Fibroblast of pulmonary artery (primary cell): ENCODE measurements at places on chromosomes 16 and 17.

GRCh38 chr17:66790501-66791061 is 44.3 kb upstream of the CACNG5 start:
- no peak for DNase-seq

DNA sequence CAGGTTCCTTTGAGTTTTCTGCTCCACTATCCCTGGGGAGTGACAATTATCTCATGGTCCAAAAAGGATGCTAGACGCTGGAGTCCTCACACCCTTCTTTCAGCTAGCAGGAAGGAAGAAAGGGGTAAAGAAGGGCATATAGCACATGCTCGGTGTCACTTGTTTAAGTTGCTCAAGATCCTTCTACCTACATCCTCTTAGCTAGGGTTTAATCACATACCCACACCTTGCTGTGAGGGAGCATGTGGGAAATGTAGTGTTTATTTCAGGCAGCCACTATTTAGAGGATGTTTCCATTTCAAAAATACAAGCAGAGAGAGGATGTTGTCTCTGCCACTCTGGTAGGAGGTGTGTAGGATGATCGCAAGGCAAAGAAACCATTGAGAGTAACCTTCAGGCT is 4.5 kb downstream of the PRKCB start:
- no peak for DNase-seq

- no peak for DNase-seq
These were observed 287.8 kb downstream of the SOX9 start for GRCh38 chr17:72408641-72409040.

- peak; percentile 50 for DNase-seq
These were observed 13.5 kb upstream of the SMIM5 start for GRCh38 chr17:75619506-75620431.

GRCh38 chr17:3613124-3613523 is 3.9 kb upstream of the TRPV1 start:
- no peak for DNase-seq

DNA sequence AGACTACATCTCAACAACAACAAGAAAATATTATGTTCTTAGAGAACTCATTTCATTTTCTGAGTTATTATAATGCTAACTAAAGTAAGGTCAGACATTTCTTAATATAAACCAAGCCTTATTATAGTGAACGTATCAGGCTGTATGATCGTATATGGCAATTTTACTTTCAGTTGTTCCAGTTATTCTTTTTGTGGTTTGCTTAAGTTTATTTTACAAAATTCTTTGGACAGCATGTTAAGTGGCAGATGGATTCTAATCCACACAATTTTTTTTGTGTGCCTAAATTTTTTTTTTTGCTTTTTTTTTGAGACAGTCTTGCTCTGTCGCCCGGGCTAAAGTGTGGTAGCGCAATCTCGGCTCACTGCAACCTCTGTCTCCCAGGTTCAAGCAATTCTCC is 59.0 kb downstream of the VMP1 start:
- no peak for DNase-seq

- no peak for DNase-seq
These were observed 41.6 kb downstream of the EPN2 start for GRCh38 chr17:19278729-19279128.

GRCh38 chr16:64580558-64580957 is 541.3 kb downstream of the CDH11 start:
- DNase-seq, result no peak

- no peak for DNase-seq
These were observed 615 bp downstream of the PRPSAP1 start for GRCh38 chr17:76353004-76353598.

- no peak for DNase-seq
These were observed 19.7 kb upstream of the SHISA9 start for GRCh38 chr16:12881740-12882139.

- no peak for DNase-seq
These were observed 2.5 kb downstream of the KANSL1 start for GRCh38 chr17:46190763-46191162.

- DNase-seq, result no peak
These were observed 5.6 kb upstream of the CXCL16 start for GRCh38 chr17:4744999-4745969.

DNA sequence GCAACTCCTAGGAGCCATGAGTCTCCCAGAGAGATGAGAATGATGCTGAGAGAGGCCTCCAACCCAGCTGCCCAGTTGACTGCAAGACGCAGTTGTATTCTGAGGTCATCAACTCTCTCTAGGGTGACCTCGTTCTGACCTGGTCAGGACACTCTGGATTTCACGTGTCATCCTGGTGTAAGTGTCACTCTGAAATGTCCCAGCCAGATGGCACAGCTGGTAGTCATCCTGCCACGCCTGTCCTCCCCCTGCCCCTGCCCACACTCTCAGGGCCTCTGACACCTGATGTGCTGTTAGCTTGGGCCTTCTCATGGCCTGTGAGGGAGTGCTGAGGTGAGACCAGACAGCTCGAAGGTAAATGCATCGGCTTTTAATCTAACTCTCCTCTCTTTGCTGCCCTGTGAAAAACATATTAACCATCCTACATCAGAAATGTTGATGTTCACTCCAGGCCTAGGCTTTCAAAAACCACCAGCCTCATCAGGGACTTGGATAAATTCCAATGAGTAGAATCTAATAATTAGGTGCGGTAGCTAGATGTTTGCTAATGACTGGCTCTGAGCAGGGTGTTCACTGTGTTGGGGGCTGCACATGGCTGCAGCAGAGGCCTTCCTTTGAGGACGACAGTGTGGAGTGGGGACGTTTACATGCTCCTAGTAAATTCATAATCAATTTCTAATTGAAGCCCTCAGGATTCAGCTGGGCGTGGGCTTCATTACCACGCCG is 13.8 kb downstream of the MLYCD start:
- DNase-seq, result no peak

DNA sequence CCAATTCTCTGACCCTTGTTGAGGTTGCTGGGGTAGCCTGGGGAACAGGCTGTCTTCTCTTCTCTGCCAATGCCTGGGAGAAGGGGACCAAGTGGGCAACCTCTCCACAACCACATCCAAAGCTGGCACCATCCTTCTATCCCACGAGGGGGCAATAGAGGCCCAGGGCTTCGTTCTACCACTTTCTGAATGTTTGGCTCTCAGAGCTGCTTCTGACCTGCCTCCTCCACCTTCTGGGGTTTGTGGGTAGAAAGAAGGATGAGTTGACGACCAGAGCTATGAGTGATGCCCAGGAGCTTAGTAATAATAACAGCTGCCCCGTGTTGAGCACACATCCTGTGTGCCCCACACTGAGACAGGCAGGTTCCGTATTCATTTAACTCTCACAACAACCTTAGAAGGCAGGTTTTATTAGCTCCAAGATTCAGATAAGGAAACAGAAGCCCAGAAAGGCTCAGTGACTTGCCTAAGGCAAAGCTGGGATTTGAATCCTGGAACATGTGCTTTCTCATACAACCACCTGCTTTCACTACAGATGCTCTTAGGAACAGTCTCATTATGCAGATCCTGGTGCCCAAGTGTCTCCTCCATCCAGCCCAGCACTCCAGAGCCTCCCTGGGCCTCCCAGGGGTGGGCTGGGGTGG is 11.1 kb downstream of the TSPOAP1 start:
- peak; percentile 61 for DNase-seq

DNA sequence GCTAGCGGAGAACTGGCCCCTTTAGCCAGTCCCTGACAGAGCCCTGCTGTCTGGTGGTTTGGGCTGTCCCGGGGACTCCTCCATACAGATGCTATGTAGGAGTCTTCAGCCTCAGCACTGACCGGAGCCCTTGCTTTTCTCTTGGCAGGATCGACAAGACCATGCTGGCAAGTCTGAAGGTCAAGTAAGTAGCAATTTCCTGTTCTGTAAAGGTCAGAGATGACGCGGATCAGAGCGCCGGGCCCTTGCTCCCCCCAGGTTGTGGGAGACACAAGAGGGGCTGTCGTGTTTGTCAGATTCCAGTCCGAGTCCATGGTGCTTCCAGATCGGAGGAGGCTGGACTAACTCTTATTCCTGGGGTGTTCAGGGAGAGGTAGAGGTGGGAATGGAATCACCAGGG is 4.1 kb downstream of the RAP1GAP2 start:
- no peak for DNase-seq

GRCh38 chr17:77742579-77742978 is 215.9 kb upstream of the TNRC6C start:
- no peak for DNase-seq

DNA sequence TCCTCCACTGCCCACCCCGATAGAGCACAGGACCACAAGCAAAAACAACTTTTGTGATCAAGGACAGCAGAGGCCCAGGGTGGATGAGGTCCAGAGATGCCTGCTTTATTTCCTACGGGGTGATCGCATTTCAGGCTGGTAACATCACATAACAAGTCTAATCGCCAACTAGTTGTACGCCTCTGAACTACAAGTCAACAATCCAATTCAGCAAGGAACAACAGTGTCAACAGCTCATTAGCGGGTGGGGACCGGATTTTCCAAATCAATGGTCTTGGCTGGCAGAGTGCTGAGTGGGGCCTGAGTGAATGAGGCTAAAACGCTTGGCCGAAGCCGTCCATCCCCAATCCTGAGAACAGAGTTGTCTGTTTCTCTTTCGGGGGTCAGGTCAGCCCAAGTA is 17.1 kb downstream of the MRM3 start:
- no peak for DNase-seq

DNA sequence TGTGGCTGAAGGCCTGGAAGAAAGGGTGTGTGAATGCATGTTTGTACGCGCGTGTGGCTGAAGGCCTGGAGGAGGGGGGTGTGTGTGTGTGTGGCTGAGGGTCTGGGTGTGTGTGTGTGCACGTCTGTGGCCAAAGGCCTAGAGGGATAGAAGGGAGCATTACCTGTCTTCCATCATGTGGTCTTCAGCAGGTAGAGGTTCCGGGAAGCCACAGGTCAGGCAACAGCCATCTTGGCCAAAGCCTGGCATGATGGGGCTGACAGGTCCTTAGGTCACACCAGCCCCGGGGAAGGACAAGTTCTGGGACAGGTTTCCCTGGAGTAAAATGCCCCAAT is 5.2 kb downstream of the LITAFD start:
- DNase-seq, result no peak

DNA sequence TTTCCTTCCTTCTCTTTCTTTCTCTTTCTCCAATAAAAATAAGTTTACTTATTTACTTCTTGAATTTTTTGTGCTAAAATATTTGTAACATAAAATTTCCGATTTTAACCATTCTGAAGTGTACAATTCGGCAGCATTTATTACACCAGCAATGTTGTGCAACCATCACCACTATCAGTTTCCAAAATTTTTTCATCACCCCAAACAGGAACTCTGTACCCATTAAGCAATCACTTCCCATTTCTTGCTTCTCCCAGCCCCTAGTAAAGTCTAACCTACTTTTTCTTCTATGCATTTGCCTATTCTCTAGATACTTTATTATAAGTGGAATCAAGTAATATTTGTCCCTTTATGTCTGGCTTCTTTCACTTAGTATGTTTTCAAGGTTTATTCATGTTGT is 2.5 kb upstream of the HP start:
- no peak for DNase-seq
